ENCODE measurements at places on chromosomes 11 and 22. TPM values are rescaled to one million over a fixed set of nuclear protein-coding genes. Genes with fewer than 3 reads are reported as not detected.

The MFRP gene
- total RNA-seq = not detected

- DNase-seq = no peak
Observed at GRCh38 chr11:131810541-131810940, 440.1 kb downstream of the NTM start.

- no peak for DNase-seq
Observed at GRCh38 chr11:11076879-11077278, 219.0 kb upstream of the ZBED5 start.

The EFCAB6 gene
- total RNA-seq = 3.6 TPM

- DNase-seq = no peak
Observed at GRCh38 chr22:37499027-37499707, 13.0 kb upstream of the MFNG start.

The EXPH5 gene
- 30.8 TPM for total RNA-seq

DNA sequence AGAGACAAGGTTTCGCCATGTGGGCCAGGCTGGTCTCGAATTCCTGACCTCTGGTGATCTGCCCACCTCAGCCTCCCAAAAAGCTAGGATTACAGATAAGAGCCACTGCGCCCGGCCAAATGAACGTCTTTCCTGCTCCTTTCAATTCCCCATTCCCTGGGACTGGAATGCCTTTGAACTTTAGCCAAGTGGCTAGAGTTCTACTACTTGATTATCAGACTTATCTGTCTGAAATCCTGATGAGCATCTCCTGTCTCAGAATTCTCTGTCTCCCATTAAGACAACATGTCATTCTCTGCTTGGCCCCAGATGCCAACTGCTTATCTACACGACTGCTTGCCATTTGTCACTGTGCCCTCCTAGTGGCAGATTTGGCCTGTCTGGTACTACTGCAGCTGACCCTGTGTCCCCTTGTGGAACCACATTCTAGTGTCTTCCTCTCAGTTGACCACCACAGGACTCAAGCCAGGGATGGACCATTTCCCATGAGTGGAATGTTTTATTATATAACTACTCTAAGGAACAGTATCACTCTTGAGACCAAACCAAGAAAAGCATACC, 33.1 kb upstream of the IPO7 start:
- peak; percentile 17 for DNase-seq

The PRODH gene
- 60.9 TPM for total RNA-seq

The KDM4D gene
- 0.52 TPM for total RNA-seq

DNA sequence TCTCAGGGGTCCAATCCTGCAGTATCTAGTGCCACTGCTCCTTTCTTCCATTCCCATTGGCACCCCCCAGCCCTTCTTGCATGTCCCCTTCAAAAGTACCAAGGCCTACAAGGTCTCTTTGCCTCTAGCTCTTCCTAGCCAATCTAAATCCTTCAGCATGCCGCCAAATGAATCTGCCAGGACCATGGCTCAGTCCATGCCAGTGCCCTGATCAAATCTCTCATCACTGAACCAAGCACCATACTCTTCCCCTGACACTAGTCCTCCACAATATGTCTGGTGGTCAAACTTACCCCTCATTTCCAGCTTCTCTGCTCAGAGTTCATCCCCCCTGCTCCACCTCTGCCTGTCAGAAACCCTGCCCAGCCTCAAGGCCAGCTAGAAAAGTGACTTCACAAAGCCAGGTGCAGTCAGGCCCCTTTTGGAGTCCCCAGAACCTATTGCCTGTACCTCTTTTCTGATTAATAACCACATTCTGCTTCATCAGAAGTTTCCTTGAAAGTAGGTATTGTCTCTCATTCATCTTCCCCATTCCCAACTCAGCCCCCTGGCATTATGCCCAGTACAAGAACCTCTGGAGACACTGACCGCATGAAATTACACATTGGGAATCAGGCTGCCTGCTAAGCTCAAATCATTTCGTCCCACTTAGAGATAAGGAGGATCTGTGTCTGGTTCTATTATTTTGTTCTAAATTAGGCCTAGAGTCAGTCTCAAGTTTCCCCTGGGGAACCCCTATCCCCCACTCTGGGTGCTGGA, 11.4 kb downstream of the FEN1 start:
- DNase-seq = no peak

DNA sequence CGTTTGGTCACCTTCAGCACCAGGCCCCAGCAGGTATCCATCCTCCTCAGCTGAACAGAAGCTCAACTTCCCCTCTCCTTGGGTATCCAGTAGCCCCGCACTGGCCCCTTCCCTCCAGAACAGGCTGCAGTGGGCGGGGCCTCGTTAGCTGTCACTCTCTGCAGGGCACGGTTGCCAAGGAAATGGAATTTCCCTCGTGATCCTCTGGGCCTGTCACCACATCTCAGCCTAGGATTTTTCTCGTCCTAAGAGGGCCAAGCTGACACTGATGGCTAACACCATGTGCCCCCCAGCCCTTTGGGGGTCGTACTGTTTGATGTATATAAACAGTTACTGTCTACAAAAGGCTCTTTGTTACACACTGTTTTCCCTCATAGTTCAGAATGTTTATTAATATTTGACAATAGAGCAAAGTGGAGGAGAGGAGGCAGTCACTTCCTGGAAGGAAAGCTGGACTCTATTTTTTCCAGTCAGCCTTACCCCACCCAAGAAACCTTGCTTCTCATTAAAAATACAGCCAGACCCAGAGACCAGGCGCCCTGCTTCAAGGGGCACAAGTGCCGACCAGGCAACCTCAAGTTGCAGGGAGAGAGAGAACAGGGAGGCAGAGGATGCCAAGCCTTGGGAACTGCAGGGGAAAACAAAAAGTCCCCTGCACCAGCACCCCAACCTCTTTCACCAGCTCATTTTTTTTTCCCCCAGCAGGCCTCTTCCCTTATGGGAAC, 44.5 kb downstream of the FEZ1 start:
- DNase-seq = peak; percentile 71

The OR10D3 gene
- not detected for total RNA-seq

DNA sequence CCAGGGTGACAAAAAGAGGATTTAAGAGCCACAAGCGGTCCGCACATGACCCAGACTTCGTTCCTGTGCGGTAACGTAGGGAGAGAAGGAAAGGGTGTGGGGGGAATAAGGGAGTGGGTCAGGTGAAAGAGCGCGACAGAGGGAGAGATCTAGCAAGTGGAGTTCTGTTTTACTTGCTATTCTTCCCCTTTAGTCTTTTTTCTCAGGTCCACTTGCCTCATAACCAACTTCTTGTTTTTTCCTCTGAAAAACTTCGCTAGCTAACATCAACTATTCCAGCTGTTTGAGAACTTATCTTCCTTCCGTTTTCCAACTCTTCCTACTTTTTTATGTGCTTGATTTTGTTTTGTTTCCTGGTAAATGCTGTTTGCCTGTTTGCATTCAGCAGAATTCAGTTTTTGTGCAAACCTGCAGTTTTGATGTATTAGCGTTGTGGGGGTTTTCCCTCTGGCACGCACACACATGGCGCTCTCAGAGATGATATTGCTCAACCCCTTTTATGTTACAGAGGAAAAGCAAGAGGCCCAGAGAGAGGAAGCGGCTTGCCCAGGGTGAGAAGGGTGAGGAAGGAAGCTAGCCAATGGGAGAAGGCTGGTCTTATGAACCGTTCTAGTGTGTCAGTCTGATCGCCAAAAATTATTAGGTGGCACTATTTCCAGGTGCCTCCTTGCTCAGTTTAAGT, 592 bp upstream of the CTSC start:
- peak; percentile 73 for DNase-seq

DNA sequence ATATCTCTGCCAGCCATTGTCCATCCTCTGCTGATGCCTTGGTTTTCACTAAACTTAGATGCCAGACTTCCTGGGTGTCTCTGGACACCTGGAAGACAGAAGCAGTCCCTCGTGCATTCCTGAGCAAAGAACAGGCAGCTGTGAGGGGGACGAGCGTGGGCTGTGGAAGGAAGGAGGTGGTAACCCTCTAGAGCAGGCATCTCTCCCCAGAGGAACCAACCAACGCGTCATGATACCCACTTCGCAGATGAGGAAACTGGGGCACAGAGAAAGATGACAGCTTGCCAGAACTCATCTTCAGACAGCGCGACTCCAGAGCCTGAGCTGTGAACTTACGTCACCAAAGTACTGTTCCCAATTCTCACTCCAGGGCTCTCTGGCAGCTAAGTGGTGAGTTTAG, 123.4 kb downstream of the OPCML start:
- DNase-seq = no peak

- DNase-seq = peak; percentile 59
Observed at GRCh38 chr11:64757549-64758329, 2.0 kb downstream of the PYGM start.

- DNase-seq = no peak
Observed at GRCh38 chr22:40444178-40444831, 73.9 kb downstream of the SGSM3 start.

DNA sequence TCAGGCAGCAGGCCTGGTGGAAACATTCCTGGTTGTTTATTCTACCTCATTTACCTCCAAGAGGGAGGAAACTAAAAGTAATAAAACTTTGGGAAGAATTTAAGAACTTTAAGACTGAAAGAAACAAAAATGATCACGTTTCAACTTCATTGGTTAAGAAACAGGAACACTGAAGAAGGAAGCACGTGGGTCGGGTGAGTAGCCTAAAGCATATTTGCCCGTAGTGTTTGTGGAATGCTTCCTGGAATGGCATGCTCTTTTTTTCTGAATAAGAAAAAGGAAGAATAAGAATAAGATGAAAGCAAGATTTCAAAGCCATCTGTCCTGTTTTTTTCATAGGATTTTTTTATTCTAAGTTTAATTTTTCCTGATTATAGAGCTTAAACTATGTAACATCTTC, 83.1 kb downstream of the WNT11 start:
- no peak for DNase-seq

GRCh38 chr22:26489447-26490036, 5.9 kb downstream of the SRRD start:
- DNase-seq = no peak

The HNRNPUL2 gene
- total RNA-seq = 43.1 TPM

The PATE2 gene
- total RNA-seq = not detected

All from upper lobe of right lung (tissue), 1 donor.